ENCODE measurements at places on chromosomes 7 and 10.

DNA sequence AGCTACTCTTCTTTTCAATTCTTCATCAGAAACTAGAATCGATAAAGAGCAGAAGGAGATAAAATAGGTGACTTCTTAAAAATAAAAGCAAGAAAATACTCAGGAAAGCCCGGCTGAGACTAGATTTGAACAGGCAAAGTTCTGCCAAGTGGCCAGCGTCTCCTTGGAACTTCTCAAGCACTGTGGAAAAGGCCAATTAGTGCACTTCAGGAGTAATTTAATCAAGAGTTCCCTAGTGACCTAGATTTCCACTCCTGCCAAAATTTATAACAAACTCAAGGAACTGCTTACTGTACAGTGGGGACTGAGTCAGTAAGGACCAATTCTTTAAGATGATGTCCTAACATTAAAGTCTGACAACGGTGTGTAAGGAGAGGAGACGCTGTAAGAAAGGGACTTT, 57.3 kb downstream of the CHCHD3 start:
- DNase-seq, result no peak

DNA sequence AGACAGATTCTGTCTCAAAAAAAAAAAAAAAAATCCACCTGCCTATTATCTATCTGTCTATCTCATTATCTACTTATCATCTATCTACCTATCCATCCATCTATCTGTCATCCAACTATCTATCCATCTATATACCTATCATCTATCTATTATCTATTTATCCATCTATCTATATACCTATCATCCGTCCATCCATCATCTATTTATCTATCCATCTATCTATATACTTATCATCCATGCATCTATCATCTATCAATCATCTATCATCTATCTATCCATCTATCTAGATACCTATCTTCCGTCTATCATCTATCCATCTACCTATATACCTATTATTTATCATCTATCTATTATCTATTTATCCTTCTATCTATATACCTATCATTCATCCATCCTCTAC, 16.5 kb upstream of the TPST1 start:
- DNase-seq, result no peak

DNA sequence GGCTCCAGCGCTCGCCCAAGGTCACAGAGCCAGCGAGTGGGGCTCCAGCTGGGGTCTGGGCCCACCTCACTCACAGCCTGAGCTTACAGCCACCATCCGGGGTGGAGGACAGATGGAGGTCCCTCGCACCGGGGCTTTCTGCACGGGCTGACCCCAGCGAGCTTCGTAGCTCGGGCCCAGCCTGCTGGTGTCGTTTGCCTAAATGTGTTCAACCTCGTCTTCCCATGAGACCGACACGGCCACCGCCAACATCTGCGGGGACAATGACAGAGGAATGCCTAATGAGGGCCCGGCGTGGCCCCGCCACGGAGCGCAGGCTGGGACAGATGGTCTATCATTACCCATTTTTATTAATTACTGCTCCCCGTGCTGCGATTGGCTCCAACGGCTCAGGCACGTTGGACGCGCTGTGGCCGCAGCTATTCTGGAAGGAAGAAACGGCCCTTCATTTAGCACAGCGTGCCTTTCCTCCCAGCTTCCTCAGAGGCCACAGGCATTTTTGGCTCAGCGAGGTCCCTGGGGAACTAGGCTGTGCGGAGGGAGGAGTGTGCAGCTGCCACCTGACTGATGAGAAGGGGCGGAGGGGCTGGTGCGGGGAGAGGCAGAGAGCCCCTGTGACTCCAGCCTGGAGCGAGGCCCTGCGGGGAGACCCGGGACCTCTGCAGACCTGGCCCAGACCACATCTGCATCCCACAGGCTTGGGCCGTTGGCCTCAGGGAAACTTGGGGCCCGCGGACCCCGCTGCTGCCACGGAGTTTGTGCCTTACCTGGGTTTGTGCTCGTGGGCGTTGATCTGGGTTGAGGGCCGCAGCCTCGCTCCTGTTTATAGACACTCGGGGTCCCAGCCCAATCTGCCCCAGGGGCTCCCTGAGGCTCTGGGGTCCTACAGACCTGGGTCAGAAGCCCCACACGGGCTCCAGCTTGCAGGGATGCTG, 22.9 kb upstream of the ELFN1 start:
- DNase-seq, result no peak

DNA sequence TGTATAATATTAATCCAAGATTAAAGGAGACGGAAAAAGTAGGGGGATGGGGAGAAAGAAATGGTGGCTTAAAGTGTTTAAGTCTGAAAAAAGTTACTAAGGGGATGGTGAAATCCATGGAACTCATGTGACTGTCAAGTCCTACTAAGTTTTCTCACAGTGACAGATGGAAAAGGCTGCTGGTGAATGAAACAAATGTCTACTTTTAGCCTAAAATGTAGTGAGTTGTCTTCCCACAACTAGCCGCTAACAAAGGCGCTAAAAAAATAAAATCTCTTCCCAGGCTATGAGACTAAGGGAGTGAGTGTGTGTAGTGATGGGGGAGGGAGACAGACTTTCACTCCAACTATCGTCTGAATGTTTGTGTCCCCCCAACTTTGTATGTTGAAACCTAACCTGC, 12.6 kb downstream of the VIM start:
- DNase-seq, result no peak

DNA sequence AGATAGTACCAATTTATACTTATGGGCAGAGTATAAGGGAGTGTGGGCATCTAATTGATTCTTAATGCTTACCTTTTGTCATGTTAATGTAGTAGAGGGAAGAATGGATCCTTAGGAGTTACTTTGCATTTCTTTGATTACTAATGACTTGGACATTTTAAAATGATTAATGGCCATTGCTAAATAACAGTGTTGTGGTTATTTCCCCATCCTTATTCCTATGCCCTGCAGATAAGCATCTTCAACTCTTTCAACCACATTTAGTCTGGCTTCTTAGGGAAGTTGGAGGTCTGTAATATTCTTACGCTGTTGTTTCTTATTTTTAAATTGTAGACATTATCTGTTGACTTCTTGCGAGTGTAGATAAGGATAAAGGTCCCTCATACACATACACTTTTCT, 37.2 kb downstream of the KAT6B start:
- no peak for DNase-seq

DNA sequence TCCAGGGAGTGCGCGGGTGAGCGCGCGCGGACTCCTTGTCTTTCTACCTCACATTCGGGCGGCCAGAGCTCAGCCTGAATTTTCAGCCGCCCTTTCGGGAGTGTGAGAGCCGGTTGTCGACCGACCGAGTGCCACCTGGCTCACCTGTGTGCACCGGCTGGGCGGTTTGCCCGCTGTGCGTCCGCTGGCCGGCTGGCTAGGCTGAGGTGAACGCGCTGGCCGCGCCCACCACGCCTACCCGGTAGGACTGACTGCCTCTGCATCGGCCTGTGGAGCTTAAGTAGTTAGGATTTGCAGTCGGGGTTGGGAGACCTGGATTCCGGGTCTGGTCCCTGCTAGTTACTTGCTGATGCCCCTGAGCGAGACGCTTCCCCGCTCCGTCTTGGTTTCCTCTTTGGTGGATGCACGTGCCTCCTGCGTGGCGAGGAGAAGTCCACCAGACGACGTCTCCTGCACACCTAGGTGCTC, 553 bp downstream of the TSPAN15 start:
- no peak for DNase-seq

GRCh38 chr7:70571403-70571934, 560.5 kb upstream of the GALNT17 start:
- DNase-seq, result no peak

GRCh38 chr7:111840528-111840927, 278.2 kb upstream of the IMMP2L start:
- no peak for DNase-seq

DNA sequence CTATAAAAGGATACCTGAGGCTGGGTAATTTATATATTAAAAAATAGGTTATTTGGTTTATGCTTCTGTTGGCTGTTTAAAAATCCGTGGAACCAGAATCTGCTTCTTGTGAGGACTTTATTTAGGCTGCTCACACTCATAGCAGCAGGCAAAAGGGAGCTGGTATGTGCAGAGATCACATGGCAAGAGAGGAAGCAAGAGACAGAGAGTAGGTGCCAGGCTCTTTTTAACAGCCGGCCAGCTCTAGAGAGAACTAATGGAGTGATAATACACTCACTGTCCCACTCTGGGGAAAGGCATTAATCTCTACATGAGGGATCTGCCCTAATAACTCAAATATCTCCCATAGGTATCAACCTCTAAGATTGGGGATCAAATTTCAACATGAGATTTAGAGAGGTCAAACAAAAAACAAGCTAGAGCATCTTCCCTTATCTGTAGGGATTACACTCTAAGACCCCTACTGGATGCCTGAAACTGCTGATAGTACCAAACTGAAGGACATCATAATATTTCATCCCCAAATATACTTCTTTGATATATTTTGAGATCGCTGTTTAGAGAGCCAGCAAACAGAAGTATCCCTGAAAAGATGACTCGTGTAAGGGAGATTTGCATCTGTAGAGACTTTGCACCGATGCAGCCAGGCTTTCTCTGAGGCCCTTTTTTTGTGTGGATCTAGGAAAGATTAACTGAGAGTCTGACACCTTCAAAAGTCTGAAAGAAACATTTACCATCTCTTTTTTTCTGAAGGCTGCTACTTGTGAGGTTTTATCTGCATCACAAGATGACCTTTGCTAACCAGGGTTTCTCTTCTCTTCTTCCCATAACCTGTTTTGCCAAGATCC, 717.0 kb upstream of the MBL2 start:
- no peak for DNase-seq

DNA sequence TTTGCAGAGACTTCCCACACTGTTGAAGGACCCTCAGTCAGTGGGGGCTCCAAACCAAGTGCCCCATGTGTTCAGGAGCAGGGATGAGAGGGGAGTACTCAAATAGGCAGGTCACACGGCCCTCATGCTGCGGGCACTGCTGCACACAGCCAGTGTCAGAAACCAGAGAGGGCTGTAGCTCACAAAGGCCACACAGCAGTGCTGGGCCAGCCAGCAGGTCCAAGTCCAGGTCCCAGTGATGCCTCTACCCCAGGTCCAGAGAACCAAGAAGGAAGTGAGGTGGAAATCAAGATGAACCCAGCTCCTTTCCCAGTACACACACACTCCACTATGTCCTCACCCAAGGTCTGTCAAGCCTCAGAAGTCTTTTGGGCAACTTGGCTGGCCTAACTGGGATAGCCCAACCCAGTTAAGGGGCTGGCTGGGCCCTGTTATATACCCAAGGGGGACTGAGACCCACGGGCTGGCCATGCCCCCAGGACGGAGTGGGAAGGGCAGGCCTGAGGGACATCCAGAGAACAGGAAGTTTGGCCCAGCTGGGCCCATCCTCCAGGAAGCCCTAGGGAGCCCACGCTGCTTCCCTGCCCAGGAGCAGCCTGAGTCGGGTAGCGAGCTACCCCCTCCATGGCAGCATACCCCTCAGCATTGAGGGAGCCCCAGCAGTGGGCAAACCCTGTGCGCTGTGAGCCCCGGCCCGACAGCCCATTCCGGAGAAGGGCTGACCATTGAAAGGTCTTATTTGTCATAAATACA, 24.3 kb downstream of the GRID1 start:
- DNase-seq, result no peak

GRCh38 chr10:77571490-77571889, 66.1 kb downstream of the KCNMA1 start:
- DNase-seq, result no peak

DNA sequence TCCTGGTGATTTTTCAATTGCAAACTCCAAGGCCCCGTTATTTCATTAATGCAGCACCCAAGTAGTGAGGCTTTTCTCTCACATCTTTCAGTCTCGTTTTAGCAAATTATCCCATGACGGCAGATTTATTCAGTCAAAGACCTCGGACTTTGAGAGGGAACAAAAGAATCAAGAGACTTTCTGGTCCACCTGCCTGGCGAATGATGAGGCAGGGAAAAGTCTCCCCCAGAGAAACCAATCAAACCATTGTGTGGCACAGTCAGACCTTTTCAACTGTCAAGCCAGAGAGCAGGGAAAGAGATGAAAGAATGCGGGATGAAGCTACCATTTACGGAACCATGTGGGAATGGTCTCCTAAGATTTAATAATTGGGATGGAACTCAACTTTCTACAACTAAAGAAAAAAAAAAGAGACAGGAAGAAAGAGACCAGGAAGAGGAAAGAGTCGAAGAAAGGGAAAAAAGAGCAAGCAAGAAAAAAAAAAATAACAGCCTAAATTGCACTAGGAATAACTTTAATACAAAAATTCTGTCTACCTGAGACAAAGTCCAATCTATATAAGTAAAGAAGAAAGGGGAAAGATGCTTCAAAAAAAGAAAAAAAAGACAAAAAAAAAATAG, 22.8 kb downstream of the GLI3 start:
- DNase-seq, result no peak

GRCh38 chr7:103687272-103687671, 241.3 kb upstream of the SLC26A5 start:
- no peak for DNase-seq

DNA sequence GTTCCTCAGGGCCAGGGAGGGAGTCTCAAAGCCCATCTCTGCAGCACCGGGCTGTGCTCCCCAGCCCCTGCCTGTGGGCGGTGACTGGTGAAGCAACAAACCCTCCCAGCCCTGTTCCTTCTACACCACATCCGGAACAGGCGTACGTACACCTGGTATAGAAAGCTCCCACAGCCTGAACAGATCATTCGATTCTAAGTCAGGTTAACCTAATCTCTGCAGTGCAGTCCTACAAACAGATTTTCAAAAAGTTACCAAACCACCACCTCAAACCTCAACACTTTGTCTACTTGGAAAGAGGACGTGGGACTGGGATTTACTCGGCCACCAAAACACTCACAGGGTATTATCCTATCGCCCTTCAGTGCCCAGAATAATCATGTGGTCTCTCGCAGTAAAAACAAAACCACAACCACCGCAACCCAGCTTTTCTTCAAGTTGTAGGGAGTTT, 238.4 kb downstream of the DIP2C start:
- DNase-seq, result no peak

- DNase-seq, result no peak
Measured at GRCh38 chr10:80540981-80541750, 3.5 kb downstream of the SH2D4B start.
